NCI-H1436 treated with DMSO at 0.1 percent for 48 hours (cell line): ENCODE measurements at places on chromosomes 5 and 9.

GRCh38 chr5:130985776-130986175 is 179.3 kb downstream of the HINT1 start:
- no peak for DNase-seq

- no peak for DNase-seq
These were observed 464.3 kb downstream of the GADD45G start for GRCh38 chr9:90069085-90069484.

DNA sequence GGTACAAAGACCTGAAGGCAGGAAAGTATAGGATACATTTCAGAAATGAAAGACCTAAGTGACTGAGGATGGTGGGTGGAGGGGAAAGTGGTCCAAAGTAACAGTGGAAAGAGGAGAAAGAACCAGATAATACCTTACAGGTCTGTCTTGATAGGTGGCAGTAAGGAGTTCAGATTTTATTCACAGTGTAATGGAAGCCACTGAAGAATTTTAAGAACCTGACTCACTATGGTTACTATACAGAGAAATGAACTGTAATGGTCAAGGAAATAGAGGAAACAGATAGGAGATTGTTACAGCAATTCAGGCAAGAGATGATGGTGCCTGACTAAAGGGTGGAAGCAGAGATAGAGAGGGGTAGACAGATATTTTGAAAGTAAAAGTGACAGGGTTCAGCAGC is 46.5 kb downstream of the EPB41L4A start:
- DNase-seq: no peak

DNA sequence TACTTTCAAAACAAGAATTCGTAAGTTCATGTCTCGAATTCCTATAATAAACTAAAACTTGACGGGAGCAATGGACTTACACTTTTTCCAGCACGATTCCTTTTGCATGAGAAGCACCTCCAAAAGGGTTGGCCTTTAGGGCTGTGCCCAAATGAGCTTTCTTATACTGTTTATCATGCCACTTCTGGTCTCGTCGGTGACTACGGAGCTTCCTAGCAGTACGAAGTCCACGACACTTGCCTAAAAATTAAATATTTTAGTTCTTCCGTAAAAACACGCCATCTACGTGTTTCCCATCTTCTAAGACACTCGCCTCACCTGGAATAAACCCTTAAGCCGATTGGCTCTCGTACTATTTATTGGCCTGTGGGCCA is 554 bp downstream of the RPS23 start:
- no peak for DNase-seq

GRCh38 chr9:112647596-112647995 is 70.3 kb downstream of the INIP start:
- no peak for DNase-seq

- no peak for DNase-seq
These were observed 2.8 kb downstream of the RORB start for GRCh38 chr9:74499770-74500583.

DNA sequence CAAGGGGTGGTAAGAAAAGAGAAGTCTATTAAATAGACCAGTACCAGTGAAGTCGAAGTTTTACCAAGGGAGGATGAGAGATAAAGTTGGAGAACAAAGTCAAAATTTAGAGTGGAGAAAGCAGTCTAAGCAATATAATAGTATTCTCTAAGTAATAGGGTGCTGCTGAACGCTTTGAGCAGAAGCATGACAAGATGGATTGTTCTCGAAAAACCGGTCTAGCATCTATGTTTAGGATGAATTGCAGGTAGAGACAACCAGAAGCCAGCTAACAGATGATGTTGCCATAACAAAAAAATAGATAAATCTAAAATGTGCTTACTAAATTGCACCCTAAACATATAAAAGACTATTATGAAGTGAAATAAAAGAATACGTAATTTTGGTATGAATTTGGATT is 237.0 kb downstream of the PRELID2 start:
- DNase-seq: no peak

DNA sequence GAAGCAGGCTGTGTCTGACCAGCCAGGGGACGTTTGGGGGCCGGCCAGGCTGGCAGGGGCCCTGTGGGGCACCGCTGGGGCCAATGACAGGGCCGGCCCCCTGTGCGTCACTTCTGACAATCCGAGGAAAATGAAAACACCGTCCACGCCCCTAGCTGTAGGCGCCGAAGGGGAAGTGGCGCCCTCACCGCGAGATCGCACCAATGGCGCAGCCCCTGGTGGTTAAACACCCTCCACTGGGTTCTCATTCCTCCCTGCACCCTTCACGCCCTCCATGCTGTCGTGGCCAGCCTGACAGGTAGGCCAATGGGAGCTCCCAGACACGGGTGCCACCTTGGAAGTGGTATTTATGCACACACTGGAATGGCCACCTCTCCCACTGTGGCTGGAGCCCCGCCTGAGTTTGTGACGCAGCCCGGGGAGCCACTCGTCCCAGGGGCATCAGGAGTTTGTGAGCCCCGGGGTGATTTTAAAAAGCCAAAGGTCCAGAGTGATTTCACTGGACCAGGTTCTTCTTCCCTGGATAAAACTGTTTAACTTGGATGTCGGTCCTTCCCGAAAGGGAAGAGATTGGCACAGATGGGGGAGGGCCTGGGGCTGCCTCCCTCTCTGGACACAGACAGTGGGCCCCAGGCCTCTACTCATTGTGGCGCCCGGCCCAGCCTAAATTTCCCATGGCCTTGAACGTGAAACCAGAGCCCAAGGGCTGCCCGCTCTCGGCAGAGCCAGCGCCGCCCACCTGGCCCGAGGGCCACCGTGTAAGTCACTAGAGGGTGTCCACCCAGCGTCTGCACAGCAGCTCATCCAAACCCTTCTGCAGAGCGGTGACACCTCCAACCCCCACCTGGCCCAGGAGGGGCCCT is 49.7 kb downstream of the NKD2 start:
- DNase-seq: no peak

- no peak for DNase-seq
These were observed 159.4 kb upstream of the PITX1 start for GRCh38 chr5:135193213-135194125.

DNA sequence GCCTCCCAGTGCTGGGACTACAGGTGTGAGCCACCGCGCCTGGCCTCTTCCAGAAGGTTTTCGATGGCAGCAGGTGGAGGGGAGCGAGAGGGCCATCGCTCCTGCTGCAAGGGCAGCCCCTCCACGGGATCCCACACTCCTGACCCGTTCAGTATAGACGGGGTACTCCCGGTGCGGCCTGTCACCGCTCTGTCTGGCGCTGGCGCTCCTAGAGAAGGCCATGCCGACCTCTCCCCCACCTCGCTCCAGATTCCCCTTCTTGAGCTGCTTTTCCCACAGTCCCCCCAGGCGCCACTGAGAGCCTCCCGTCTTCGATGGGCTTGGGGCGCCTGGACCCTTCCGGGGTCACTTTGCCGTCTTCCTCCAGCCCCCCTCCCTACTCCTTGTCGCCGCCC is 4.3 kb upstream of the SQSTM1 start:
- DNase-seq: no peak

DNA sequence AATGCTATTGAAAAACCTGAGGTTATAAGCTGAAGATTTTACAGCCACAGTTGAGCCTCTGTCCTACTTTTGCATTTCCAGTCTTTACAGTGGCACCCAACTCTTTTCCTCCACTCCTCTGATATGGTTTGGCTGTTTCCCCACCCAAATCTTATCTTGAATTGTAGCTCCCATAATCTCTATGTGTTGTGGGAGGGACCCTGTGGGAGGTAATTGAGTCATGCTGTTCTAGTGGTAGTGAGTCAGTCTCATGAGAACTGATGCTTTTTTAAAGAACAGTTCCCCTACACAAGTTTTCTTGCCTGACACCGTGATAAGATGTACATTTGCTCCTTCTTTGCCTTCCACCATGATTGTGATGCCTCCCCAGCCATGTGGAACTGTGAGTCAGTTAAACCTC is 646.1 kb upstream of the SEMA6A start:
- no peak for DNase-seq

DNA sequence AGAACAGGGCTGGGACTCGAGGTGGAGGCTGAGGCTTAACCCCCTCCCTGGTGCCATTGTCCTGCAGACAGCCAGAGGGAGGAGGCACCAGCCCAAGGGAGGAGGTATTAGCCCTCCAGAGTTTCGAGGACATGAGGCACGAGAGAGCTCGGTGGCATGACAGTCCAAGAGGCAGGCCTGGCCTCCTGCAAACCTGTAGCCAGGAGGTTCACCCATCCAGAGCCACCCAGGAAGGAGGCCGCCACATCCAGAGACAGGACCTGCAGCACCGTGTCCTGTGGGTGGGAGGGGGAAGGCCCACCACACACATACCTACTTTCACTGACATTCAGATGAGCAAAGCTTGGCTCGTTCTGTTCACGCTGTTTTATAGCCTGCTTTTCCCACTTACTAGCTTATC is 75.2 kb upstream of the ADAMTS2 start:
- DNase-seq: no peak

- no peak for DNase-seq
These were observed 108.2 kb upstream of the IFNE start for GRCh38 chr9:21590058-21590996.

- DNase-seq: no peak
These were observed 84.1 kb downstream of the KLF4 start for GRCh38 chr9:107405511-107405910.

- DNase-seq: no peak
These were observed 232.9 kb downstream of the SYK start for GRCh38 chr9:91034521-91034920.

DNA sequence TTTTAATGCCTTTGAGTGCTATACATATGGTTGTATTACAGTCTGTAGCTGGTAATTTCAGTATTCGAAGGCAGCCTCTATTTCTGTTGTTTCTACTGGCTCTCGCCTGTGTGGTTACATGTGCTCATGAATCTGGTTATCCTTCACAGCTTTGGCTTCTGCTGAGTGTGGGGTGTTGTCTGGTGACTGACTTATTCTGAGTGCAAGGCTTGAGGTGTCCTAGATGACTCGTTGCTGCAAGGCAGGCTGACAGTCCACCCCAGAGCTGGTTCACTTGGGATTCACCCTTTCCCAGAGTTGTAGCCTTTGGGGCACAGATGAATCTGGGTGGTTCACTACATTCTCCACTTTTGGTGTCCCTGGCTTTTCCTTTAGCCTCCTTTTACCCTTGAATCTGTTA is 41.4 kb downstream of the PDE8B start:
- DNase-seq: no peak

DNA sequence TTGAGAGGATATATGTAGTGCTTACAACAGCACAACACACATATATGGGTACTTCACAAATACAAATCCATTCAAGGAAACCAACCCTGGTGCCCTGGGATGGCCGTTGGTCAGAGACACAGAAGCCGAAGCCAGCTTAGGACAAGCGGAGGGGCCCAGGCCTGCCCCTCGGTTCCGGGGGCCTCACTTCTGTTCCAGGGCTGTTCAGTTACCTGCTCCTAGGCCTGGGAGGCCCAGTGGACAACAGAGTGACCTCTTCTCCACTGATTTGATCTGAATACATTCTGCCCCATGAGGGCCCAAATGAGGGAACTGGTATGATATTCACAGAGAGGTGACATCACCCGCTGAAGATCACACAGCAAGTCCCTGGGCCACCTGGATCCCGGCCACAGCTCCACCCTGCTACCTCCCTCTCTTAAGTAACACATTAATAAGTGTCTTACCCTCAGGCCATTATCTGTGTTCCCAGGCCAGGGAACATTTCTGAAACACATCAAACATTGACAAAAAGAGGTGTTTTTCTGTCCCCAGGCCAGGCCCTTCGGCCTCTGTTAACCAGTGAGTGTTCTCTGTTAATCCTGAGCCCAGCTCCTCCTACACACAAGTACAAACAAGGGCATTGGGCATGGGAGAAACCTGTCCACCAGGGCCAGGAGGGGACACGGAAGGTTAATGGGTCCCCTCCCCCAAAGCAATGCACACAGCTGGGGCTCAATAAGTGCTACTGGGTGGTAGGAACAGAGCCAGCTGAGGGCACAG is 4.5 kb upstream of the GRHPR start:
- DNase-seq: no peak

DNA sequence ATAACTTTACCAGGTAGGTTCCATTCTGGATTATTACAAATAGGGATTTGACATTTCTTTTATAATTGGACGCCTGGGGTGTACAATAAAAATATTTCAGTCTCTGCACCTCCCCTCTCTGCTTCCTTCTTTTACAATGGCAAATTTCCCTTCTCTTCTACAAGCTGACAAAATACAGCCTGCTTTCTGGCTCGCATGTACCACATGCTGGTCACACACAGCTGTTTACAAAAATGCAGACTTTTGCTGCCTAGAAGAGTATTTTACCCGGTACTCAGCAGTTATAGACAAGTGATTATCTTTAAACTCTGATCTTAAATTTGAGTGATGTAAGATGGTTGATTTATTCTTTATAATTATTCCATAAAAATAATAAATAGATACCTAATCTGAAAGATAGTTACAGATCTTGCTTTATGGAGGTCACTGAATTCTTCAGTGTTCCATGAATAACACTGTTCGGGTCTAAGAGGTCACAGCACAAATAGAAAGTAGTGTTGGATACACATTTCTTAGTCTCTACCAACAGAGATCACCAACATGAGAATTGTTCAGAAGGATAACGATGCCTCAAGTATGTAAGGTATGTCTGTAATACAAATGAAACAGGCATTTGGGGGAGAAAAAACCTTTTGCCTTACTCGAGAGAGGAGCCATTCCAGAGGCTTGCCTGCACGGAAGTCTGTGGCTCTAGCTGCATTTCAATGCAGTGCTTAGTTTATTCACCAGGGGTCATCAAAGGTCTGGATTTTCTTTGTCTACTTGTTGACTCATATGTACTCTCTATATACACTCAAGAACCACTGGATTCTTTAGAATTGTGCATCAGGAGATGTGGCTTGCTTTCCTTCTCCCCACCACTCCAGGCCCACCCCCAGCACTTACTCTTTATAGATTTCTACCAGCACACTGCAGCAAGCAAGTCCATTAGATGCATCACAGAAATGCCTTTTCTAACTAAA is 206.6 kb upstream of the RFX3 start:
- peak; percentile 34 for DNase-seq

DNA sequence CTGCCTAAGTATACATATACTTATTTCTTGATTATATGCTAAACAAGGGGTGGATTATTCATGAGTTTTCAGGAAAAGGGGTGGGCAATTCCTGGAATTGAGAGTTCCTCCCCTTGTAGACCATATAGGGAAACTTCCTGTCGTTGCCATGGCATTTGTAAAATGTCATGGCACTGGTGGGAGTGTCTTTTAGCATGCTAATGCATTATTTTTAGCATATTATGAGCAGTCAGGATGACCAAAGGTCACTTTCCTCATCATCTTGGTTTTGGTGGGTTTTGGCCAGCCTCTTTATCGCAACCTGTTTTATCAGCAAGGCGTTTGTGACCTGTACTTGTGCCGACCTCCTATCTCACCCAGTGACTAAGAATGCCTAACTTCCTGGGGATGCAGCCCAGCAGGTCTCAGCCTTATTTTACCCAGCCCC is 80.9 kb downstream of the ALDH7A1 start:
- DNase-seq: no peak

- no peak for DNase-seq
These were observed 10.2 kb upstream of the NTRK2 start for GRCh38 chr9:84659313-84659712.

- DNase-seq: no peak
These were observed 131.5 kb downstream of the ERCC6L2 start for GRCh38 chr9:96006961-96007360.
